ENCODE measurements at places on chromosomes 7 and 10.

DNA sequence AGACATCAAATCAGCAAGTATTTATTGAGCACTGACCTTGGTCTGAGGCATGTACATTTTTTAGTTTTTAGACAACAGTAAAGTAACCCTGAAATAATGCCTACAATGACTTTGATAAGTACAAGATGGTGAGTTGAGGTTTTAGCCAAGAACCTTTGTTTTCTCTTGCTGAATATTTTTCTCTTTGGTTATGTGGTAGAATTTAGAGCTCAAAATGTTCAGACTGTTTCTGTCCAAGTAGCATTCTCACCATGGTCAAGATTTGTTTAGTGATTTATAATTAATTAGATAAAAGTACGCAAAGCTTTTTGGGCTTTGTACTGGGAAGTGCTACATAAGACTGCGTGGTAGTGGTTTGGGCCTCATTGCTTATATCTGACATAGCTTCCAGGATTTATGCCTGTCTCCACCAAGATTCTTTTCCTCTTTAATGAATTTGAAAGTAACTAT, 102.4 kb downstream of the KAT6B start:
- DNase-seq: no peak

DNA sequence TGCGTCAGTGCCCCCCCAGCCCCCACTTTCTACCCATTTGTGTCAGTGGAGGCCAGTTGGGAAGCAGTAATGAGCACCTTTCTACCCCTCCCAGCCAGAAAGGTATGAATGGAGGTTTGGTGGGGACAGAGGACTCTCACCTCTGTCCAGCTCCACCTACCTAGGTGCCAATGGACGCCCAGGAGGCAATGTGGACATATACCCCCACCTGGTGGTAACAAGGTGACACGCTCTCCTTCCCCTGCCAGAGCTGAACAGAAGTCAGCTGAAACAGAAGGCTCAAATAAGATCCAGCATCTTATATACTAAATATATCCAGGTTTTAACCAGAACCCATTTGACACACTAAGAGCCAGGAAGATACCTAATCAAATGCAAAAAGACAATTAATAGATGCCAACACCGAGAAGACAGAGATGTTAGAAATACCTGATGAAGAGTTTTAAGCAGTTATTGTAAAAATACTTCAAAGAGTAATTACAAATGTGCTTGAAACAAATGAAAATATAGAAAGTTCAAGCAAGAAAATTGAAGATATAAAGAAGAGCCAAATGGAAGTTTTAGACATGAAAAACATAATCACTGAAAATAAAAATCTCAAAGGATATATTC, 18.4 kb upstream of the SORCS3 start:
- DNase-seq: no peak

DNA sequence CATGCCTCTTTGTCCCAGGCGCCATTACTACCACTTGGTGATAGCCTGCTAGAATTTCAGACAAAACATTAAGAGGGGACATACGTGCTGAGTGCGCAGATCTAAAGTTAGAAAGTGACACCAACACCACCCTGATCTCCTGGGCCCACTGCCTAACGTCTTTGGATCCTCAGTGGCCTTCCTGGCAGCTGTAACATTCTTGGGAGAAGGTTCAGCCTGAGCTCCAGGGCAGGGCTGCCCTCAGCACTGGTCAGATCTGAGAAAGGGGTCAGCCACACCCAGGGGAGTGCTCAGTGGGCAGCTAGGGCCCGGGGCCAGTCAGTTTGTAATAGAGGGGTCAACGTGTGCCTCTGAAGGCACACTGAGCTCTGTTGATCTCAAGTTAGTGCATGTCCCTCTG, 48.4 kb downstream of the ZCCHC24 start:
- no peak for DNase-seq

- no peak for DNase-seq
These were observed 1.1 kb downstream of the P4HA1 start for GRCh38 chr10:73095481-73096021.

DNA sequence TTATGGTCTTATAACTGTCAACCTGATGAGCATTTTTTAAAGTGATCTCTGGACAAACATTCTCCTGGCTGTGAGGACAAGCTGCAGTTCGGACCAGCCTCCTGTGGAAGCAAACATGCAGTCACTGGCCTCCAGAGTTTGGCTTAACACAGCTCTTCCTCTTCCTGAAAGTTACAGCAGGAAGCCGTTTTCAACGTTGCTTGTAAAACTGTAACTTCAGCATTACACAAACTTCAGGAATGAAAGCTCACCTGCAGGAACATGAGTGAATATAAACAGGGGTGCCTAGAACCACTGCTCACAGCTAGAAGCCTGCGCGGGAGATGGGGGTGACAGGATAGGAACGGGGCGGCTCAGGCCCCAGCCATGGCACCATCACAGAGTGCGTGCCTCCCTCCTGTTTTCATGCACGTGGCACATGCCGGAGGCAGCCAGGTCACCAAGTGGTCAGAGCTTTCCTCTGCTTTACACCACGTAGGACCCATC, 292.9 kb upstream of the PITRM1 start:
- DNase-seq: no peak
